Cerebellum (tissue), 4 donors: ENCODE measurements at places on chromosomes 5 and 9. TPM values are rescaled to one million over a fixed set of nuclear protein-coding genes. Genes with fewer than 3 reads are reported as not detected.

SPOCK1 gene
- total RNA-seq: 40.5 TPM

- no peak for DNase-seq
Measured at GRCh38 chr5:177491983-177492746, 5.2 kb downstream of the PDLIM7 start.

DNA sequence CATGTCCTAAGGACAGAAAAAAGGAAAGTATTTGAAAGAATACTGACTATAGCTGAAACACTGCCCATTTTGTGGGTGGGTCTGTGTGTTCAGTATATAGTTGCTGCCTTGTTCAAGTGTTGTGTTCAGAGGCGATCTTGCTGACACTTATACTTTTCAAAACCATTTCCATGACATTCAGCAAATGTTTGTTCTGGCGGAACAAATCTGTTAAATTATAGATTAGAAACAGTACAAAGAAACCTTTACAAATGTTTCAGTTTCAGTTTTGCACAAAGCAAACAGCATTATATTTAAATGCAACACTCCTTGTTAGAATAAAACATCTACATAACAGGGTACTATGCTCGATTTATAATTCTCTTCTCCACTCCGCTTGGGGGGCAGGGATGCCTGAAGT lies 2276.3 kb downstream of the MAT2B start:
- no peak for DNase-seq

PRLR gene
- total RNA-seq: 5.2 TPM

SHOC1 gene
- total RNA-seq: not detected

FBP2 gene
- total RNA-seq: not detected

DNA sequence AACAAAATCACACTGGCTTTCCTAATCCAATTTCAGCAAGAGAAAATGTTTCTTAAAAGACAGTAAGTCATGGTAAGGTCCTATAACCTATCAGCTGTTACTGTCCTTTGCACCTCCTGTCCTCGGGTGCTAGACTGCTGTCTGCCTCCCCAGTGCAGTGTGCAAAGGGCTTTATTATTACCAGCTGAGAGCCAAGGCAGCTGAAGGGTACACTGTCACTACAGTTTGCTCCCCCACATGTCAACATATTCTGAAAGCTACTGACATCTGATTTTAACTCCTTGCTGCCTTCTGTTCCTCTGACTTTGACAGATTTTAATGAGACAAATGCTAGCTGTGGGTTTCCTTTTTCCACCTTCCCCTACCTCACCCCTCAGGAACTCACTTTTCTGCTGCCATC lies 389.4 kb upstream of the SLC24A2 start:
- no peak for DNase-seq

- DNase-seq: no peak
Measured at GRCh38 chr5:133792024-133792423, 176.4 kb downstream of the C5orf15 start.

GRCh38 chr5:76230711-76231285 lies 147.6 kb downstream of the SV2C start:
- DNase-seq: no peak

CKMT2 gene
- 4.2 TPM for total RNA-seq

- DNase-seq: peak; percentile 67
Measured at GRCh38 chr9:83937861-83938455, 16.7 kb upstream of the KIF27 start.
